ENCODE measurements at places on chromosomes 3 and 15.
A peak's percentile ranks its signal among the peaks of the same experiment; 100 is the strongest.

DNA sequence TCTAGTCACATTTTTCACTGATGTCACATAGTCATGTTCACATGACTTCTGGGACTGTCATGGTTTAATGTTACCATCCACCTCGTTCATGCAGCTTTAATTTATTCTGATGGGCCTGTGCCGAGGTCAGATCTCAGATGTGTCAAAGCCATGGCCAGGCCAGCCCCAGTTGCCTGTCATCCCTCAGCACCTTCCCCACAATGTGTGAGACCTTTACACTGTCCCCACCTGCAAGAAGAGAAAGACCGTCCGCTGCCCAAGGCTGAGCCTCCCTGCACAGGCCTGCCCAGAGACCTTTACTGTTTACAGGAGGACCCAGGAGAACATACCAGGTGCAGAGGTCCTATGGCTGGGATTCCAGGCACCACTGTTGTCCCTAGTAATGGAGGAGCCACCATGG is 12.8 kb upstream of the KLF15 start:
- DNase-seq: no peak

DNA sequence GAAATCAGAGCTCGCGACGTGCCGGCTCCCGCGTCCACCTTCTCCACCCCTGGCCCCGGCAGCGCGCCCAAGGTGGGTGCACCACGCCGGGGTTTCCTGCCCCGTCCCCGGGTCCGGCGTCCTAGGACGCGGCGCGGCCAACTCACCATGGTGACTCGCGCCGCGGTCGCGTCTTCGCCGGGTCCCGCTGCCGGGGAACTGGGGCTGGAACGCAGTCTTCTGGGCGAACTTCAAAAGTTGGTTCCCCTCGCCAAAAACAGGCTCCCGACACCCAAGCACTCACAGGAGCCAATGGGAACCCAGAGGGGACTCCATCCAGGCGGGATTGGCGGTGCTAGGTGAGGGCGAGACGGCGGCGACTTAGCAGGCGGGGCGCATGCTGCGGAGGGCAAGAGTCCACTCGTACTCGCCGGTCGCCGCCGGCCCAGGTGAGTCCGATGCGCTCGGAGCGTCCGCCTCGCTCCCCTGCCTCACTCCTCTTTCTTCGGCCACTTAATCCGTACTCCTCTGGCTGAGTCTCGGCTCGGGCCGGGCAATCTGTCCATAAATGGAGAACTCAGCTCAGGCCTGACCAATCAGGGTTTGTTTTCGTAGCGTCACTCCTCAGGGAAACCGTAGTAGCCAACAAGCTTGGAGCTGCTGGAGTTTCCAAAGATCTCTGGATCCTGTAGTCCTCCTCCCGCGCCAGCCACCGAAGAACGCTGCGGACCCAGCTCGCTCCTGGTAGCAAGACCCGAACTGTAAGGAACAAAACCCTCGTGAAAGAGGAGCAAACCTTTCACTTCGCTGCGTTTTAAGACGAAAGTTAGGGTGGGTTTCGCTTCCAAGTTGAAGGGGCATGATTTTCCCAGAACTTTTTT is at the start of gene MYO1E:
Gene MYO1E, minus strand, starts transcription at position 520 of the 860 bp plus-strand sequence. Its CDS starts 371 bp downstream, at position 149.
- peak; percentile 97 for DNase-seq

DNA sequence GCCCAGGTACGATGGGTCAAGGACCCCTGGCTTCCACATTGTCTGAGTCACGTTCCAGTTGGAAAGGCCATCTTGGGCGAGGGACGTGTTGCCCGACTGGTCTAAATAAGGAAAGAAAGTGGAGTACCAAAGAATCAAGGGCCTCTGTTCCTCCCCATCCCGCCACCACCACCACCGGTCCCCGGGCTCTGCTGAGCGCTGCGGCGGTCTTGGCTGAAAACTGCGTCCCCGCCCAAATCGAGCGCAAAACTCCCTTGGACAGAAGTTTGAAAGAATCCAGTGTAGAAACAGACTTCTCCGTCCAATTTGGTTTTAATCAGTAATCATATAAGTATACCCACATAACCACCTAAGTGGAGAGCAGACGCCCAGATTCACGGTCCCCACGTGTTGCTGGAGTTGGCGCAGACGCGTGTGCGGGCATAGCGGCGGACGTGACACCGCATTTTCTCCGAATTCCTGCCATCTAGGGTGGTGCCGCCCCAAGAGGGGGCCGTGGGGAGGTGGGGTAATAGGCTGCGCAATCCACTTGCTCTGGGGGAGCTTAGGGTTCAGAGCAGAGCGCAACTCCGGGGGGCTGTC is 243.8 kb upstream of the TOPAZ1 start:
- no peak for DNase-seq

- DNase-seq: no peak
Observed at GRCh38 chr3:149559525-149559924, 85.0 kb downstream of the TM4SF4 start.

- no peak for DNase-seq
Observed at GRCh38 chr3:57986261-57986660, 22.0 kb upstream of the FLNB start.

DNA sequence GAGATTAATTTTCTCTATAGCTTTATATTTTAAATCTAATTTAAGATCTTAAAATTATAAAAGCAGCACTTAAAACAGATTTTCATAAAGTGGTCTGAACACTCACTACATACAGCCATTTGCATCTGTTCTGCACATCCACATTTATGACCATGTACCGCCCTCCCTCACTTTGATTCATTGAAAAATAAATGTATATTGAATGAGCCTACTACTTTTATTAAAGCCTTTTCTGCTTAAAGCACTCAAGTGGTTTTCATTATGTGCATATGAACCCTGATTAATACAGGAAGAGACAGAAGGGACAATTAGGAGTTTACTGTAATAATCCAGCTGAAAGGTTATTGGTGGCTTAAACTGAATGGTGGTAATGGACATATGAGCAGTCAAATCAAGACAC is 129.4 kb downstream of the DLG1 start:
- no peak for DNase-seq

DNA sequence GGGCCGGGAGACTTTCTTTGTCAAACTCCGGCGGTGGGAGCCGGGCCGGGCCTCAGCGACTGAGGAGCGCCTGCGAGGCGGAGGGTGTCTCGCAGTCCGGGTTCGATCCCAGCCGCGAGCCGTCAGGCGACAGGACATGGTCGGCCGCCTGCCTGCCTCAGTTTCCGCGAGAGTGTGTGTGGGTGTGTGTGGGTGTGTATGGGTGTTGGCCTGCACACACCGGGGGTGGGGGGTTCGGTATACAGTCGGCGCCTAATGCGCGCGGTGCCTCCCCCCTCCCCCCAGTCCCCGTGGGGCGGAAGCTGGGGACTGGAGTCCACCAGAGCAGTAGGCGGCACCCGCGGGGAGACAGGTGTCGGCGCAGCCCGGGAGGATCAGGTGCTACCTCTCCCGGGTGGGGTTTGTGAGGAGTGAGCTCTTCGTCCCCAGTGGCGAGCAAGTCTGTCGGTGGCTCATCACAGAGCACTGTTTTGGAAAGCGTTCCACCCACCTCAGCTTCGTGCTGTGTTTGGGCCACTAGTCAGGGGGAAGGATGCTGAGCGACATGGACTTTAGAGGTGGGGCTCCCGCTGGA is 246.3 kb downstream of the GOLGA6L6 start:
- DNase-seq: no peak

- DNase-seq: no peak
Observed at GRCh38 chr3:102182162-102182561, 252.7 kb upstream of the ZPLD1 start.

GRCh38 chr3:171851660-171852058 is 8.5 kb downstream of the TMEM212 start:
- DNase-seq: no peak

DNA sequence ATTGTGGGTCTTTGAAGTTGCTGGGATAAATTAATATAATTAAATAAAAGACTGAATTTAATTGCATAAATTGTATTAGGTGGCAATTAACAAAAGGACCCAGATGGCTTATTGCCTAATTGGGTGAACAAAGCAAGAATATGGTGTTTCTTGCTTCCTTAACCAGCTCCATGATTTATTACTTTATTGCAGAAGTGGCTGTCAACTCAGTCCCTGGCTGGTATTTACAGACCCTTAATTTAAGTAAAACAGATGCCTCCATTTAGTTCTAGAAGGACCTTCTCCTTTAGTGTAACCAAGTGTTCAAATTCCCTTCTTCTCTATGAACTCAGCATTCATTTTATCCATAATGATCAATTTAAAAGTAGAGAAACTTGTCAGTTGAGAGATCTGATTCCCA is 35.1 kb downstream of the DPH3 start:
- no peak for DNase-seq

GRCh38 chr3:137511655-137512054 is 252.5 kb upstream of the SOX14 start:
- DNase-seq: no peak

DNA sequence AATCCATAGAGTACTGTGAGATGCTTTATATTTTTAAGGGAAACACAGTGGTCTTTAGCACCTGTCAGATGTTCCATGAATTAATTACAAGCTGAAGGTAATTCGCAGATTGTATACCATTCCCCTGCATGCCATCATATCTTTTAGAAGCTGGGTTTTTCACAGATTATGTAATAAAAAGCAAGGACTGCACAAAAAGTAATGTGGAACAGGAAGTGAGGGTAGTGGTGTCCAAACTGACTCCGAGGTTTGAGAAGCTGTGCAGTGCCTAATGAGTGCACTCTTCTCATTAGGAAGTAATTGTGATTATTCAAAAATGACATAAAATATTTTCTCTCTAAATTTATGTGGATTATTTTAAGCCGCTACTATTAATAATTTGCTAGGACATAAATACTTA is 123.2 kb downstream of the GOLIM4 start:
- DNase-seq: no peak
